ENCODE measurements at places on chromosomes 12 and 14.

DNA sequence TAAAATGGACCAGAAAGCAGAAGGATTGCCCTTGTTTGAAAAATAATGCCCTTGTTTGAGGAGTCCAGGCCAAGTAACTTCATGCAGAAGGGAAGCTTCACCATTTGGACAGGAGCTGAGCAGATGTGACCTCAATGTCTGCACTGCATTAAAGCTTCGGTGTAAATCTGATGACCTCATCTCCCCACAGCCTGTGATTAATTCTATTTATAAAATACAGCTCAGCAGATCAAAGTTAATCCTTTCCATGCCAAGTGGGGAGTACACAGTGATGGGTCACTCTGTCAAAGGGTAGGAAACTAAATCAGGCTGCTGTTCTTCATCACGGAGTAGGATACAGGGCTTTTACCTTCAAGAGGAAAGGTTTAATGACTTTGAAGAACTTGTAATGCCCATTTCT, 533.7 kb downstream of the RPS29 start:
- DNase-seq, result no peak

DNA sequence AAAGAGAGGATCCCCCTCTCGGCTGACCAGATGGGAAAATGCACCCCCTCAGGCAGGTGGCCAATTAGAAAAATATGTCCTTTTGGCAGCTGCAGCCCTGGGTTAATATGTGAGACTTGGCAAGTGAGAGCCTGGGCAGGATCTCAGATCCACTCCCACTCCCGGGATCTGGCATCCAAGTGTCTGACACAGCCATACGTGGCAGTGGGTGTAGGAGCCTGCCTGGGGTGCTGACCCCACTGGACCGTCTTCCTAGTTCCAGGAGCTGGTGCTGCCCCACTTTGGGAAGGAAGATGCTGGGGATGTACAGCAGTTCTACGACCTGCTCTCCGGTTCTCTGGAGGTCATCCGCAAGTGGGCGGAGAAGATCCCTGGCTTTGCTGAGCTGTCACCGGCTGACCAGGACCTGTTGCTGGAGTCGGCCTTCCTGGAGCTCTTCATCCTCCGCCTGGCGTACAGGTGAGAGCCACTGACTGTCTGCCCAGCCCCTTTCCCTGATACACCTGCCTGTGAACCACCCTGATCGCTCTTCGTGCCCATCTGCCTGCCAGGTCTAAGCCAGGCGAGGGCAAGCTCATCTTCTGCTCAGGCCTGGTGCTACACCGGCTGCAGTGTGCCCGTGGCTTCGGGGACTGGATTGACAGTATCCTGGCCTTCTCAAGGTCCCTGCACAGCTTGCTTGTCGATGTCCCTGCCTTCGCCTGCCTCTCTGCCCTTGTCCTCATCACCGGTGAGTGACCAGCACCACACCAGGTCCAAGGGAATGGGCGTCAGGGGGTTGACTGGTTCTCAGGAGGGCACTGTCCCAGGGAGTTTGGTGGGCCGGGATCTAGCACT, 5.8 kb downstream of the NR4A1 start:
- no peak for DNase-seq

DNA sequence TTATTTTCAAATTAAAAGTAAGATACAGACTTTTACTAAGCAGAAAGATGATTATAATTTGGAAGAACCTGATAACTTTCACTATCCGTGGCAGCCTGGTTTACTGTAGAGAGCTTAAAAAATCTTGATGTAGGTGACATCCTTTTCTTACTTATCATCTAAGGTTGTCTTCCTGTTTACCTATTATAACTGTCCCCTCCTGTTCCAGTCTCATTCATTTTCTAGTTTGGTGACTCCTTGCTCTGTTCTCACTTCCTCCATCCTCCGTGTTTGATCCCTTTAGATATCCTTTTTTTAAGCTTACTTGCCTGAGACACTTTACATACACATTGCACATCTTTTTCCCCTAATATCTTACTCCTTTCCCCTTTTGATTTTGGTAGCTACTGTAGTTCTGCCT, 27.5 kb downstream of the CCDC91 start:
- no peak for DNase-seq

DNA sequence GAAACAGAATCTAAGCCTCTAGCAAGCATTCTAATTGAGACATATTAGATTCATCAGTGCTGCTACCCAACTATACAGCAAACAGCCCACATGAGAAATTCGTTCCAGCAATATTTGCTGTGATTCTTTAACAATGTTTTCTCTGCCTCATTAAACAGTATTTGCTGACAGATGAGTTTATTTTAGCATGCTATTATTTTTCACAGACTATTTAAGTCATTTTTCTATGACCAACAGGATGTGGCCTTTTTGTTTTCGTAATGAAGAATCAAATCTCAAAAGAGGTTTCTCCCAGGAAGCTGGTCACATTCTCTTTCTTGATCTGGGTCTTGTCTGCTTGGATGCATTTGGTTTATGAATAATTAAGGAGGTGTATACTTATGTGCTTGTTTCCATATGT, 23.2 kb upstream of the SERPINA12 start:
- DNase-seq, result no peak

GRCh38 chr12:91382081-91382543, 199.5 kb upstream of the DCN start:
- peak; percentile 89 for DNase-seq

DNA sequence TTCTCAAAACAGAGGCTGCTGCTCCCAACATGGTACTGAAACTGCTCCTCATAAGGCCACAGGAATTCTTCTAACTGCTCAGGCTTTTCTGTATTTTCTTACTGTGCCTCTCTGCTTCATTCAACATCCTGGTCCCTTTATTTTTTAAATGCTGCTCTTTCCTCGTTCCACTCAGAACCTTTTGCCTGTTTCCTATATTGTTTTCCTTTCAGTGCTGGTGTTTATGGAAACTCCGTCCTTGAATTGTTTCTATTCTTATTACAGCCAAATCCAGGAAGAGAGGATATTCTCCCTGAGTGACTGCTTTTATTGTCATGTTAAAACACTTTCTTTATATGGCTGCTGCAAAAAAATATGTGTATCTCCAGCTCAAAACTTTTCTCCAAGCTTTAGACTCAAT, 173.0 kb upstream of the E2F7 start:
- no peak for DNase-seq

GRCh38 chr14:36604757-36605505, 22.5 kb upstream of the NKX2-8 start:
- DNase-seq, result no peak

- peak; percentile 66 for DNase-seq
These were observed 13.1 kb downstream of the ASIC1 start for GRCh38 chr12:50070314-50071060.

DNA sequence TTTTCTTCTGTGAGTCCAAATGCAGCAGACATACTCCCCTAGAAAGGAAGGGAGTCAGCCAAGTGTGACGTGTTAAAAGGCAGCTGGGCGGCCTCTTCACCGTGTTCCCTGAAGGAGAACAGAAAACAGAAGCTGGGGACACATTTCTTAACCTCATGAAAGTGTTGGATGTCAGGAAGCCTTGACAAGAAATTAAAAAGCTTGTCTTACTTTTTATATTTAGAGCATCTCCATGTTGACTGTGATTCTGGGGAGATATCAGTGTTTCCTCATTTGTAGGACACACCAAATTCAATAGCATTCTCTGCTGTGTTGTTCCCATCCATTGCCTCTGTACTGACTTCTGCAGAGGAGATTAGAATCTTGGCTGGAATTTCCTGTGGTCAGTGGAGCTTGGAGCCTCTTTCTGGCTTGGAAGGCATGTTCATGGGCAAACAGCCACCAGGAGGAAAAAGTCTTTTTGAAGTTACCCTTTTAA, 93.7 kb downstream of the RMST start:
- no peak for DNase-seq

- DNase-seq, result peak; percentile 41
These were observed 94.7 kb downstream of the SLC2A13 start for GRCh38 chr12:40010899-40011774.

DNA sequence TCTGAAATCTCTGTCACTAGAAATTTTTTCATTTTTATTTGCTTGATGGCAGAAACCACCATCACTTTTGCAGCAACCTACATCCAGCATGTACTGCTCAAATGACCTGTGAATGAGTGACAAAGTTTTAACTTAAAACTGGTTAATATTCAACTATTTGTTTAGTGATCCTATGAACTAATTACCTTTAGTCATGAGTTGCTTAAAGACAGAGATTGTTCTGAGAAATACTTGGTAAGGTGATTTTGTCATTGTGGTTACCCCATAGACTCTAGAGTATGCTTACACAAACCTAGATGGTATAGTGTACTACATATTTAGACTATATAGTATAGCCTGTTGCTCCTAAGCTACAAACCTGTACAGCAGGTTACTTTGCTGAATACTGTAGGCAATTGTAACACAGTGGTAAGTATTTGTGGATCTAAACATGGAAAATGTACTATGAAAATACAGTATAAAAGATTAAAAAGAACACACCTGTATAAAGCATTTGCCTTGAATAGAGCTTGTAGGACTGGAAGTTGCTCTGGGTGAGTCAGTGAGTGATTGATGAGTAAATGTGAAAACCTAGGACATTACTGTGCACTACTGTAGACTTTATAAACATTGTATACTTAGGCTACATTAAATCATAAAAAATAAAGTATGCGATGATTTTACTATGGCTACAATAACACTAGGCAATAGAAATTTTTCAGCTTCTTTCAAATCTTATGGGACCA, 256.6 kb upstream of the PPFIA2 start:
- no peak for DNase-seq

- no peak for DNase-seq
These were observed 255.4 kb downstream of the DAD1 start for GRCh38 chr14:22333422-22334274.

GRCh38 chr12:4068981-4069669, 195.9 kb upstream of the PARP11 start:
- no peak for DNase-seq

DNA sequence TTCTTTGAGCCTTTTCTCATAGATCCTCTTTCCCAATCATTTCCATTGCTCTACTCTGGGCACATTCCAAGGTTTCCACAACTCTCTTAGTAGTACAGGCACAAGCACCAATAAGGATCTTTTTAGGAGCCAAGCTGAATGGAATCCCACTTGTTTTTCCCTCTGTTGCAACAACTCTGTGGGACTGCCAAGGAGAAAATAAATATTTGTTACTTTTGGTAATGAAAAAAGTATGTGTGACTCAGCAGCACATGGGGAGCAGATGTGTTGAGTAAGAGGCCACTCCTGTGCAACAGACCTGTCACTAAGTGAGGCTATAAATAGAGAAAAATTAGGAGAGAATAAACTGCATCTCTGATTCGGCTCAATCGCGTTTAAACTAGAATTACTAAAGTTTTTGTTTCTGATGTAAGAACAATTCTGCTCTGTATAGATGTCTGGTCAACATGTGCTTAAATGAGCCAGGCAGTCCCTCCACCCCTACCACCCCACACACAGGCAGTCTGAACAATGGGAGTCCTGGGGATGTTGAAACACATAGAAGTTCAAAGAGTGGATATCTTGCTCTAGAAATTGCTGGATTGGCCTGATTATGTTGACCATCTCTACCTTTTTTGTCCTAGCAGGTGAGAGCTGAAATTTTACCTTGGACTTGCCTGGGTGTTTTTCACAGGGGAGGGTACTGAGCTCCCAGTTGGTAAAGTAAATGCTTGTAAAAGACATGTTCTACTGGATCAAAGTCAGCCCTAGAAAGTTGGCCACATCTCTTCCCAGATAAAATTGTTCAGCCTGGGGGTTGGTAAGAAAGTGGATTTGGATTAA, 244.3 kb upstream of the NOVA1 start:
- no peak for DNase-seq

- no peak for DNase-seq
These were observed 117.5 kb downstream of the ASCL4 start for GRCh38 chr12:107891967-107892366.

DNA sequence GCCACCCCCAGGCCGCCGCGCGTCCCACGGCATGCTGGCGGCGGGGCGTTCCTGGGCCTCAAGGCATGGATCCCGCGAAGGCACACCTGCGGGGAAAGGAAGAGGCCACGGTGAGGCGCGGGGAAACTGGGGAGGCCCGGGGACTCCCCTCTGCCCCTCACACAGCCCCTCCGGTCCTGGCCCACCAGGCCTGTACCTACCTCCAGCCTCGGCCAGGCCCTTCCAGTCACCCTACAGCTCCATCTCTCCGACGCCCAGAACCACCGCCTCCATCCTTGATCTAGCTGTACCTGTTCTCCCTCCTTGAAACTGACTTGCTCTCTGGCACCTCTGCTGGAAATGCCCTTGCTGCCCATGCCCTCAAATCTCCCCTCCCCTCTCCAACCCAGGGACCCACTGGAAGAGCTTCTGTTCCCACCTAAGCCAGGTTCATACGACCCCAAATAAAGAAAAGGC, 1.7 kb downstream of the ANKRD9 start:
- DNase-seq, result no peak

GRCh38 chr12:54725233-54725843, 77.2 kb upstream of the DCD start:
- DNase-seq, result no peak

- DNase-seq, result no peak
These were observed 173.8 kb downstream of the SYNE2 start for GRCh38 chr14:64026600-64026999.

DNA sequence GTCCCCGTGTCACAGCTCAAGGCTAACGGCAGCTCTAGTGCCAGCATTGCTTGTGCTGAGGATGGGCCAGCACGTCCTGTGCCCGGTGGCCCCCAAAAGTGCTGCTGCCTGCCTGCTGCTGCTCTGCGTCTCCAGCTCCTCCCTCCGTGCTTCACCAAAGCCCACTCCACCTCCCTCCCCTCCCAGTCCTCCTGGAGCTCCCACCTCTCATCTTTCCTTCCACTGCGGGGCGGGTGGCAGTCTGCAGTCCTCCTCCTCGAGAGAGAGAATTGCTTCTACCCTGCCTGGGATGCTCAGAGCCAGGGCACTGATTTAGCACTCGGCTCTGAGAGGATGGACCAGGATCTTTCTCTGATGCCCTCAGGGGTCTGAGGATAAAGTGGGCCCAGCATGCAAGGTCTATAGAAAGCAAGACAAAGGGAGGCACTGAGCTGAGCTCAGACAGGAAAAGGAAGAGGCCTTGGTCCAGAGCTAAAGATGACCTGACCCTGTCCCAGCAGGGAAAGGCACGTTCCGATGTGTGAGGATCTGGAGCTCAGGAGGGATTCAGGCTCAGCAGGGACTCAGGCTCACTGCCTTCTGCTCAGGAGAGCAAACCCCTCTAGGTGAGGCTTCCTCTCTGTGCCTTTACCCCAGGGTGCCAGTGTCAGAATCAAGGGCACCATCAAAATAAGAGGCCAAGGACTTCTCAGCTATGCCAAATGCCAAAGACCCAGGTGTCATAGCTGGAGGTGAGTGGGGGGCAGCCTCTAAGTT, 113.1 kb upstream of the FKBP4 start:
- no peak for DNase-seq

- no peak for DNase-seq
These were observed 507 bp upstream of the CD9 start for GRCh38 chr12:6199531-6200255.

GRCh38 chr12:14975457-14975856, 2.6 kb downstream of the PDE6H start:
- no peak for DNase-seq
